NCI-H1417 (cell line): ENCODE measurements at places on chromosomes 2 and 18.

- DNase-seq, result peak; percentile 96
These were observed 80.8 kb upstream of the NFATC1 start for GRCh38 chr18:79314838-79315388.

DNA sequence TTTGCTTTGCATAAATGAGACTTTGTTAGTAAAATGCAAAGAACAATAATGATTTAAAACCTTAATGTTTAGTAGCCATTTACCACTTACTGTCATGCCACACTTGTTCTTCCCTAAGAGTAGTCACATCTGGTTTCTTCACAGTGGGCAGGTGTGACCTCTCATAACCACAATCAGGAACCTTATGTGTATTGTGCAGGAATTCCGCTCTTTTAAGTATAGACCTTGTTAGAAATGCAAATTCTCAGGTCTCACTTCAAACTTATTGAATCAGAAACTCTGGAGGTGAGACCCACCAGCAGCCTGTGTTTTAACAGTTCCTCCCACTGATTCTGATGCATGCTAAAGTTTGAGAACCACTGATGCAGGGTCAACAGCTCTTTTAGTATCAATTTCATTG lies 518.8 kb upstream of the MEX3C start:
- DNase-seq, result no peak

DNA sequence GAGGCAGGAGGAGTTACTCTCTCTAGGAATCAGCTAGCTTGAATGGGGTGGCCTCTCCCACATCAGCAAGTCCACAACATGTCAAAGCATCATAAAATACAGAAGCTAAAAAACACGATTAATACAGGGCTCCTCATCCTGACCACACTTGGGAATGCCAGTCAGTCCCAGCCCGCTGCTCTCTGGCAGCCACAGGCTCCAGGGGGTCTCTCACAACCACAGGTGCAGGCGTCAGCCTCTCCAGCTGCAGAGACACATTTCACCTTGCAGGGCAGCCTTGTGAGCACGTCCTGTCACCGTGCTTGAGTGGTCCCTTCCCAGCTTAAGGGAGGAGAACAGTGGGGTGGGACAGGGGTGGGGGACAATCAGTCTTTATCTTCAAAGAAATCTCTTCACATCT lies 137.4 kb upstream of the SH3BP4 start:
- peak; percentile 39 for DNase-seq

DNA sequence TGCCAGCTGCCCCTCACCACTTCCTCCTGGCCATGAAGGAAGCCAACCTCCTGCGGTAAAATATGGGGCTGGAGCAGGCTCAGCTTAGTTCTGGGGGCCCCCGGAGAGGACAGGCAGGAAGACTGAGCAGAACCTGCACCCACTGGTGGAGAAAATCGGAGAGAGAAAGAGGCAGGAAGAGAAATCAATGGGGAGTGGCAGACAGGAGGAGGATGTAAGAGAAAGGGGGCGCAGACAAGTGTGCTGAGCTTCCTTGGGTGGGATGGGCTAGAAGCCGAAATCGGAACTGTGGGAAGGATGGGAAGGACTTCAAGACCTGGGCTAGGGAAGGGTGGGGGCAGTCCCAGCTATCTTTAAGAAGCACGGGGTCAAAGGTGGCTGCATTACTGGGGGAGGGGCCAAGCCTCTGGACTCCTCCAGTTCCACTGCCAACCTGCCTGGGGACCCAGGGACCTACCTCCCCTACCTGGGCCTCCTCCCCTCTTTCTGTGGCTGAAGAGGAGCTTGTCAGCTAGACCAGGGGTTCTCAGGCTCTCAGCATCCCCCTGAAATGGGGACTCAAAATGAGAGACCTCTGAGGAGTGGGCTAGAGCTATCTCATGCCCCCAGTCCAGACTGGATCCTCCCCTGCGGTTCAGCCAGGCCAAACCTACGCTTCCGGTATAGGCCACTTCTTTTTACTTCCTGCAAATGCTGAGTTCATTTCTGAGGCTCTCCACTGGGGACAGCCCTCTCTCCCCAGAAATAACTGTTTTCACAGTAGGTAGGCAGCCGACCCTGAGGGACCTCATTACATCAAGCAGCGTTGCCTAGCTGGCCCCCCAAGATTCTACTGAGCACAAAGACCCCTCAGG lies 33.6 kb upstream of the B3GNT7 start:
- DNase-seq, result no peak

- DNase-seq, result no peak
These were observed 34.1 kb downstream of the SLC66A2 start for GRCh38 chr18:79917169-79917852.

DNA sequence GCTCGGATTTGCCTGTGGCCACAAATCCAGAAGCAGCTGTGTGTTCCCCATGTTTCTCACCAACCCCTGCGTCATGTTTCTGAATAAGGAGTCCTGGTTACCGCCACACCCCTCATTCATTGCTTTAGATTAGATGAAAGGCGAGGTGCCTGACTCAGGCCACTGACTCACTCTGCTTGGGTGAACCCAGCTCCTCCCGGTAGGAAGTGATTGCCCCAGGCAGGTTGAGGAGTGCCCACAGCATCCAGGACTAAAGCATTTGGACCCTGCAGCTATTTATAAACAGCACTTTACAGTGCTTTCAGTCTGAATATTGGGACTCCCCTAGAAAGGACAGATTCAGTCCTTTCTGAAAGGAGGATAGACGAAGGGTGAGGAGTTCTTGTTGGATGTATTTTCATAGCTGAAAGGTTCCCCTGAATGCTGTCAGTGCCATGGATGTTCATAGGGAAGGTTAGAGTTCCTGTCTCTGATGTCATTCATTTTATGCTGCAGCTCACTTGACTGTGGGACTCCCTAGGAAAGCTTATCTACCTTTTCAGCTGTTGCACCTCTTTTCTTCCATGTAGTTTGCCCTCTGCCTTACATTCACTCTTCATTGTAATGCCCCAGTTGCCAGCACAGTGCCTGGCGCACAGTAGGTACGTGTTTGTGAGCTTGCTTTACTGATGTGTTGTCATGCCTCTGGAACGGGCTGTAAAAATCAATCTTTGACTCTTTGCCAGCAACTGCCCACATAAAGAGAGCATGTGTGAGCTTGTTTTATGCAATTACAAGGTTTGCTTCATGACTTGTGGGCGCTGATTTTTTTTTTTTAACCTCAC lies 14.9 kb downstream of the ITGA6 start:
- DNase-seq, result peak; percentile 17

DNA sequence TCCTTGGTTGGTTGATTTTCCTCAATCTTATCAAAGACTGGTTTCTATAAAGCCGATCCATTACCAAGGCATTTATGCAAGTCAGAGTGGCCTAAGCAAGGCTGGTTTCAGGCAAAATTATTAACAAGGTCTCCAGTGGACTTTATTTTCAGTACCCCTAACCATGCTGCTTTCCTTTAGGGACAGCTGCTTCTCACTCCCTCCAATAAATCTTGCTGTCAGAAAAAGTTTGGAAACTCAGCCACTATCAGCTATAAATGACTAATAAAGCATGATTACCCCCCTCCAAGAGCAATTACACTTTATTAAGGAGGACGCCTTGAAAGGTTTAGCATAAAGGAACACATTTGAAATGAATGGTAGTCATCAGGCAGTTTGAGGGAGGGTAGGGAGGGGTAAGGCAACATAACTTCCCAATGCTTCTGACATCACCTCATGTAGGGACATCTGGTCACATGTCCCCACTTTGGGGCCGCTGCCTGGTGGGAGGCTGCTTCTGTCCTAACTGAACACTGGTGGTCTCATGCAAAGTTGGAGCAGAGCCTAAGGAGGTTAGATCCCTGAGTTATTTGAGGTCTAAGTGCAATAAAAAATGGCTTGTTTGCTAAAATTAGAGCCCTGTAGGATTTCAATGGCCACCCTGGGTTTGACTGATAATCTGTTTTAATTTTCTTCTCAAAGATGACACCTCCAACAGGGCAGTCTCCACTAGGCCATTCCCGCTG lies 58.0 kb upstream of the TMEM178A start:
- DNase-seq, result no peak

DNA sequence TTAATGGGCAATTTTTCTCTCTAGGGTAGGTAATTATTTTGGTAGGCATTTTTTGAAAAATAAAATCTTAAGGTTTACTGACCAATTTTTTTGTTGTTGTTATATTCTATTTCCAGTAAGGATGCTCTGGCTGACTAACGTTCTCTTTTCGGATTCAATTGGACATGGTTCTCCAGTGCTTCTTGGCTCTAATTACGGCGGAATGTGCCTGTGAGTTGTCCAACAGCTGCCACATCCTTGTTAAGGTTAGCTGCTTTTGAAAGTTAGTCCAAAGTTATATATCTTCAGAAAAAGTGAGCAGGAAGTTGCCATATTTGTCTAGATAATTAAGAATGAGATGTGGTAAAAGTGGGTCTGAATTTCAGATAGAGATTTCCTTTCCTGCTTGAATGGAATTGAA lies 45.8 kb upstream of the SMIM21 start:
- DNase-seq, result no peak

- peak; percentile 70 for DNase-seq
These were observed 97.2 kb downstream of the AGPS start for GRCh38 chr2:177489719-177490301.

GRCh38 chr2:23009545-23010149 lies 375.3 kb upstream of the KLHL29 start:
- no peak for DNase-seq

- DNase-seq, result no peak
These were observed 63.3 kb upstream of the STK17B start for GRCh38 chr2:196234672-196235071.

DNA sequence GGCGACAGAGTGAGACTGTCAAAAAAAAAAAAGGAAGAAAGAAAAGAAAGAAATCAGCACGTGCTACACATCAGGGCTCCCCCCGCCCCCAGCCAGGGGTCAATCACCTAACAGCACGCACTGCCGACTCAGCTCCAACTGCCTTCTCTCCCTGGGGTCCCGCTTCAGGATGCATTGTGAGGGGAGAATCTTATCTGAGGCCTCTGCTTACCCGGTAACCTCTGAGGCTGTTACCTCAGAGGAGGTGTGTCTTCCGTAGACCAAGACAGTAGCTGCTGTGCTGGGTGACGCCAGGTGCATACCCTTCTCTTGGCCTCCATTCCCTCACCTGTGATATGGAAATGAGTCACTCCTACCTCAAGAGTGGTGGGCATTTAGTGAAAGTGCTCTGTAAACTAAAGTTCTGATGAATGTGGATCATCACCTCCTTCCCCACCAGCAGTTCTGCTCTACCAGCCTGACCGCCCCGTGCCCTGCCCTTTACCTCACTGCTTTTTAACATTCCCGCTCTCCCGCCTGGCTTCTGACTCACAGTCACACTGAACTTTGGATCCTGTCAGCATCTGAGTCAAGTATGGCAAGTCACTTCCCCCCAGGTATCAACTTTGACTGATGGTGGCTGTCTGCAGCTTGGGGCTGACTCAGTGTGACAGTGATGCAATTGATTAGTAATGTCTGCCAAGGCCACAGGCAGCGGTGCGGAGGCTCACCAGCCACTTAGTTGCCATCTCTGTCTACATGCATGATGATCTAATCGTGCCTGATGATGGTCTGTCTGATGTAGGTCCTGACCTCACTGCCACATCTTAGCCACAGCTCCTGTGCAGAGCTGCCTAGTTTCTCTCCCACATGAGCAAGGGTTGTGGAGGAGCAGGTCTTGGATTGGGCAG lies 20.1 kb downstream of the ARID5A start:
- no peak for DNase-seq

- DNase-seq, result no peak
These were observed 101.8 kb upstream of the SCN1A start for GRCh38 chr2:166229678-166230023.

GRCh38 chr2:170695521-170696410 lies 19.4 kb upstream of the SP5 start:
- peak; percentile 0 for DNase-seq

DNA sequence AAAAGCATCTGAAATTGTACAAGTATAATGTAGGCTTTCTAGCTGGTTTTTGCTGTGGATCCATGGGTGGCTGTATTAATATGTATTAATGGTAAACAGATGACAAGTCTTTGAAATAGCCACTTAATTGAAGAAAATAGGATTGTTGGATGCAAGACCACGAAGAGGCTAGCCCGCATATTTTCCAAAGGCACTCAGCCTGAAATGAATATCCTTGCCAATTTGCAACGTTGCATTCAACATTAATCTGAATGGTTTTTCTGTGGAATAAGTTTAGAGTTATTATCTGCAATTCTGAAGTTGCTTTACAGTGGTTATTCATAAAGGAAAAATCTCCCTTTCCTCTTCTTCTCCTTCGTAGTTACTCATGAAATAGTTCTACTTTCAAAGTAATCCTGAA lies 86.2 kb upstream of the SPATS2L start:
- DNase-seq, result no peak

GRCh38 chr2:127647242-127648190 lies 1.6 kb downstream of the GPR17 start:
- no peak for DNase-seq

GRCh38 chr2:6073191-6074088 lies 381.3 kb downstream of the SOX11 start:
- peak; percentile 92 for DNase-seq

GRCh38 chr2:239910851-239911640 lies 114.1 kb downstream of the NDUFA10 start:
- no peak for DNase-seq

DNA sequence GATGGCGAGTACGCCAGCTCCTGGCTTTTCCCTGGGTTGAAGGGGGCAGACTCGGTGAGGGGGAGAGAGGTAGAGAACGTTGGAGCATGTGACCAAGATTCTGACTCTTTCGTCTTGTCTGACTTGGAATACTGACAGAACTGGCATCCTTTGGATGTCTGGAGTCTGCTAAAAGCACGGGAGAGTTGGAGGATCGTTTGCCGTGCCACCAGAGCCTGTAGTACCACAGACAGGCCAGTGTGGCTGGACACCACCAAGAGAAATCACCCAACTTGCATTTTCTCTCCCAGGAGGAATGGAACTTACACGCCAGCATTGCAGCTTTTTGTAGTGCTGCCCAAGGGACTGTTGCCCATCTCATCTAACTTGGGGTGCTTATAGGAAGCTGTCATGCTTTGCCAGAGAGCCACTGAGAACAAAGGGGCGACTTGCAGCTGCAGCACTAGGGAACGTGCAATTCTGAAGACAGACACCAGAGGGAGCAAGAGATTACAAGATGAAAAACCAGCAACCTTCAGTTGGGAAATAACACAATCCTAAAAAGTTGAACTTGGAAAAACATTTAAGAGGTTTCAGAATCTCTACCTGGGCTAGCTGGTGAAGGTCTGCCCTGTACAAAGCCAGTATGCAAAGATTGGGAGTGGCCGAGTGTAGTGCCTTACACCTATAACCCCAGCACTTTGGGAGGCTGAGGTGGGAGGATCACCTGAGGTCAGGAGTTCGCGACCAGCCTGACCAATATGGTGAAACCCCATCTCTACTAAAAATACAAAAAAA lies 24.1 kb downstream of the PSMG2 start:
- DNase-seq, result peak; percentile 66
